ENCODE measurements at places on chromosomes 12 and 14.

DNA sequence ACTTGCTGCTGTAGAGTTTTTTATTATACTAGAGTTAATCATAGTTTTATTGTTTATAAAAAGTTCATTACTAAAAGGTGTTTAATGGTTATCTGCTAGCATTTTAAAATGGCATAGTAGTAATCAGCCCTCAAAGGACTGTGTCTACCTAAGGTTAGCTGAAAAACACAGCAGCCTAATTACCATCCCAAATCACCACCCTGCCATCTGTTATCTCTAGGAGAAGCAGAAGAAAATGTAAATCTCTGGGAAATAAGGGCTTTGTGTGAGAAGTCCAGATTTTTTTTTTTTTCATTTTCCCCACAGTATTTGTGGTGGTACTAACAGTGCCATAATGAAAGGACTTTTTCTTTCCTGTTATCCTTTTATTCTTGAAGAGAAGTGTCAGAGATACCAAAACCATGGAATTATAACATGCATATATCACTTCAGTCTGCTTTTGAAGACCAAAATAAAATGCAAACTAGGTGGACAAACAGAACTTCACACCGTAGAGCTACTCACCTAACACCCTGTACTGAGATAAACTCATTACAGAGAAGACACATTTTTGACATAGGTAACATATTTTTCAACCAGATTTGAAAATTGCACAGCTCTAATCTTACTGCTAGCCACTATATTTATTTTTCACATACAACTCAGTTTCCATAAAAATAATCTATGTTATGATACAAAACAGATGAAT is 876.2 kb downstream of the C12orf50 start:
- no peak for DNase-seq

GRCh38 chr14:85451421-85451820 is 78.5 kb upstream of the FLRT2 start:
- no peak for DNase-seq

DNA sequence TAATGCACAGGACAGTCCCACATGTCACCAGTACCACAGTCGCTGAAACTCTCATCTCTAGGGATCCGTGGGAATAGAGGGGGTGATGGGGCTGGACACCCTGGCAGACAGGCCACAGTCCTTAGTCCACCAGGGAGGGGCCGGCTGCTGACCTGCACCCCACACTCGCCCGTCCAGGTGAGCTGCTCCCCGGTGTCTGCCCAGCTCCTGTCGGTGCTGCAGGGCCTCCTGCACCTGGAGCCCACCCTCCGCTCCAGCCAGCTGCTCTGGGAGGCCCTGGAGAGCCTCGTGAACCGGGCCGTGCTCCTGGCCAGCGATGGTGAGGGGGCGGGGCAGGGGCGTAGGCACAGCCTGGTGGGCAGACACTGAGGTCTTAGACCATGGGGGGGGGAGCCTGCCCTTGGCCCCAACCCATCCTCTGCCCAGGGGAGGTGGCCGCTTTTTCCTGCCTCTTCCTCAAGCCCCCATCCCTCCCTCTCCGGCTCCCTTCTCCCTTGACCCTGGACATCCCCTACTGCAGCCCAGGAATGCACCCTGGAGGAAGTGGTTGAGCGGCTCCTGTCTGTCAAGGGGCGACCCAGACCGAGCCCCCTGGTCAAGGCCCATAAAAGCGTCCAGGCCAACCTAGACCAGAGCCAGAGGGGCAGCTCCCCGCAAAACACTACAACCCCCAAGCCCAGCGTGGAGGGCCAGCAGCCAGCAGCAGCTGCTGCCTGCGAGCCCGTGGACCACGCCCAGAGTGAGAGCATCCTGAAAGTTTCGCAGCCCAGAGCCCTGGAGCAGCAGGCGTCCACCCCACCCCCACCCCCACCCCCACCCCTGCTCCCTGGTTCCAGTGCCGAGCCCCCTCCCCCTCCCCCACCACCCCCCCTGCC is 17.1 kb upstream of the ADSS1 start:
- DNase-seq: no peak

GRCh38 chr14:39376667-39377403 is 55.4 kb downstream of the FBXO33 start:
- no peak for DNase-seq

DNA sequence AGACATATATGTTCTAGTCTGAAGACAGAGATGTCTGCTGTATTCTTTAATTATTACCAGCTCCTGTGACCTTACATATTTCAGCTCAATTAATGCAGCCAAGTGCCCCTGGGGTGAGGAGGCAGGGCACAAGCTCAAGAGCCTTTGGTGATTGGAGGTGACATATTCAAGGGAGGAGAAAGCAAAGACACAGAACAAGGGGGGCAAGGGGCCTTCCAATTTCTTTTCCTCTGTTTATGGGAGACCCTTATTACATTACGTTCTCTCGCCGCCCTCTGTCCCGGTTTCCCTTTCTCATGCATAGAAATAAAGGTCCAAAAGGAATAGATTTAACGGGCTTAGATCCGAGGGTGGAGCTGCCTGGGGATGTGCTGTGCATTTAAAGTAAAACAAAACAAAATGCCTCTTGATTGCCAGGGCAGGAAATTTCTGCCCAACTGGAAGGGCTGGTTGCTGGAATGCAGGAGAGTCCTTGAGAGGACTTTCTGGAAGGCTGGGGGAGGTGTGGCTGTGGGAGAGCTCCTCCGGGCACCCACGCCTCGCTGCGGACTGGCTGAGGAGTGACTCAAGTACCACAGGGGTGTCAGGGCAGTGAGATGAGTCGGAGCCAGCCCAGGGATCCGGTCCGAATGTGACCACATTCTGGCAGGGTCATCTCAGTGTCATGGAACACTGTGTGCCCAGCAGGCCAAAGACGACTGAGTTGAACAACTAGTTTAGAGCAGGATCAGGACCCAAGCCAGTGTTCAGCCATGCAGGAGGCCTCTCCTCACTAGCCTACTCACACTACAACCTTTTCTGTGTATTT is 32.1 kb upstream of the GSG1 start:
- DNase-seq: no peak

DNA sequence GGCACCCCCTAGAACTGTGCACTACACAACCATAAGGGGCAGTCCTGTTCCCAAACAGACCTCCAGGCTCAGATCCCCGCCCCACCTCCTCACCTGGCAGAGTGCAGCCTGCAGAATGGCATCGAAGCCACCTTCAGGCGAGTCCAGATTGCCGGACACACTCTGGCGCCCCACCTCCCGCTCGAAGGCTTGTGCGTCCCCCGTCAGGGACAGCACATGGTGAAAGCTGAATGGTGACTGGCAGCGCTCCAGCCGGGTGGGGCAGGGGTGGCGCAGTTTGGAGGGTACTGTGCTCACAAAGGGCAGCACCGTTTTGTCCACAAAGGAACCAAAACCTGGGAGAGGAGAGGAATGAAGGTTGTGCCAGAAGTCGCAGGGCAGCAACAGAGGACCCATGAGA is 10.6 kb downstream of the ITGB7 start:
- no peak for DNase-seq

DNA sequence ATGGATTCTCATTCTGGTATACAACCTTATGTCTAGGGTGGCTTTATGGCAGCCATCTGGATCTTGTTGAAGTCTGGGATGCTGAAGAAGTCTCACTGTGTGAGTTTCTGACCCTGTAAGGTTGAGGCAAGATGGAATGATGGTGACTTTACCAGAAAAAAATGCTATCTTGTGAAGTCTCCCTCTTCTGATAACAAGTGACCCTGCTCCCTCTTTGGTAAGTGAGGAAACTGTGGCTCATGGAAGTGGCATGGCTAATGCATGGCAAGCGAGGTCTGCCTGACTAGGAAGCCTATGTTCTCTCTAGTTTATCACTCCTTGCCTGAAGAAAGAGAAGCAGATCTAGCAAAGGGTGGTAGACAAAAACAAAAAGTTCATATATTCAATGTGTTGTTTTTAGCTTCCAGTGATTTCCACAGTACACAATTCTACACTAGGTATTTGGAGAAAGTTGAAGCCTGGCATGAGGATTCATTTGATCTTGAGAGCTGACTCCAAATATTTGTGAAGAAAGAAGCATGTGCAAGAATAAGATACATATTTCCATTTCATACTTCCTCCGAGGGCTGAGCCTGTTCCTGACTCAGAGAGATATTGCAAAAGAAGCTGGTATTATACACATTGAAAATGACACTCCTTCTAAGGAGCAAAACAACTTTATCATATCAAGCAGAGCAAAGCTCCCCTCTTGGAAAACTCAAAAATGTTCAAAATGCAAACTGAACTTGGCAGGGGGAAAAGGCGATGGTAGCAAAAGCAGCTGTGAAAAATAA is 63.6 kb downstream of the HELB start:
- DNase-seq: no peak

DNA sequence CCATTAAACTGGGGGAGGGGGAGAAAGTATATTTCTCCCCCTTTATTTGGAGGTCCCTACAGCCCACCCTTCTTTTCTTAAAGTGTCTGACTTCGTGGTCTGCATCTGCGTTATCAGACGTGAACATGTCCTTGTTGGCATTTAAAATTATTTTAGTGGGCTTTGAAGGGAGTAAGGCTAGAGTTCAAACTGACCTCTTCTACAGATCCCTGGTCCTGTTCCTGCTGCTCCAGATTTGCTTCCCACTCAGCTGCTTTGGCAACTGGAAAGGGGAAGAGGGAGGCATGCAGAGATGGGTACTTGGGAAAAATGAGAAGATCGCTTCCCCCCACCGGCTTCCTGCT is 611 bp upstream of the SIX6 start:
- DNase-seq: no peak

DNA sequence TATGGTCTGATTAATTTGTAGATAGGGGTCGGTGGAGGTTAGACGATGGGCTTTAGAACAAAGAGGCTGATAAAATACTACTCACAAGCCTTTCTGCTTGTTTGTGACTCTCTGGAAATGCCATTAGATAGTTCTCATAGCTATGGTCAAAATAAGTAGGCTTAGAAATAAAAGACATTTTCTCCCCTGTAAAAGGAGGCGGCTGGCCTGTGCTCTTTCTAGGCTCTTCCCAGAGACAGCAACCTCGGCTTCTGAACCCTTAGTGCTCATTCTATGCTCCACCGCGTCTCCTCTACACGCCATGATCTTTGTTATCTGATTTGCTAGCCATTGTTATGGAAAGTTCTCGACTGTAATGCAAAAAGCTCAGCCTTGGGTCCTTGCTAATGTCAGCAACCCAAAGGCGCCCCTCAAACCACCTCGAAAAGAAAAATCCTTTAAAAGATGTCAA is 64.5 kb downstream of the CRADD start:
- no peak for DNase-seq

DNA sequence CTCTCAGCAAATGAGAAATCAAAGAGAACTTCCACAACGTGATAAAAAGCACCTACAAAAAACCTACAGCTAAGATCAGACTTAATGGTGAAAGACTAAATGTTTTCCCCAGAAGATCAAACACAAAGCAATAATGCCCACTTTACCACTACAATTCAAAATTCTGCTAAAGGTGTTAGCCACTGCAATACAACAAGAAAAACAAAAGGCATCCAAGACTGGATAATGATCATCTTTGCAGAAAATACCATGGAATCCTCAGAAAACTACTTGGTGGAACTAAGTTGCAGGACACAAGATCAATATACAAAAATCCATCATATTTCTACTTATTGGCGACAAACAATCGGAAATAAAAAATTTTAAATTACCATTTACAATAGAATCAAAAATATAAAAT is 6.5 kb downstream of the DDX24 start:
- DNase-seq: no peak

- DNase-seq: no peak
These were observed 66.4 kb downstream of the WNK1 start for GRCh38 chr12:818733-819132.

GRCh38 chr12:31589598-31589903 is 1.4 kb downstream of the DENND5B start:
- DNase-seq: no peak

GRCh38 chr12:23726646-23727045 is 222.8 kb downstream of the SOX5 start:
- no peak for DNase-seq

DNA sequence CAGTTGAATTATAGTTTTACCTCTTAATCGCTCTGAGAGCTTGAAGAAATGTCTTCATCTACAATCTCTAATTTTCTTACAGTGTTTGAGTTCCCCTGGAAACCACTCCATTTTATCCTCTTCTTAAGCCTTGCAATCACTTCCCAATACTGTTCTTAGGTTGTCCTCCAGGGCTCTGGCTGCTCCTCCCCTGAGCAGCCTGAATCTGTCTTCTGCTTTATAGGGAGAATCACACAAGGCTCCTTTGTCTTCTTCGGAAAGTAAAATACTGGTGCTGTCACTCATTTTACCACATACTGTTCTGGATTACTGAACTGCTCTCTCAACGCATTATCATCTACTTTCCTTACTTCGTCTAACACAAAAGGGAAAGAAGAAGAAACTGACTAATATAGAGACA is 133.7 kb downstream of the MDGA2 start:
- no peak for DNase-seq

DNA sequence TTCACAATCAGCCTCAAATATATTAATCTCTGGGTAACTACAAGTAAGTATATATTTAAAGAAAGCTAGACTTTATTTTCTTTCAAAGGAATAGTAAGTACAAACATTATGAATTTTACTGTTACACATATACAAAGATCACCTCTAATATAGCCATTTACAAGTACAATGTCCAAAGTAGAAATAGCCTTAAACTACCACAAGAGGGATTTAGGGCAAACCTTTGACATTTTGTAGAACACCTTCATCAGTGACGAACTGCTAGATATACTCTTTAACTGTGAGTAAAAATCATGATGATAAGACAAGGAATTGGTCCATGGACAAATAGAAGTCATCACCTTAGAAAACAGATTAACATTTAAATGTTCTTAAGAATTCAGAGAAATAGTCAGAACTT is 69.8 kb downstream of the CNTN1 start:
- DNase-seq: no peak

DNA sequence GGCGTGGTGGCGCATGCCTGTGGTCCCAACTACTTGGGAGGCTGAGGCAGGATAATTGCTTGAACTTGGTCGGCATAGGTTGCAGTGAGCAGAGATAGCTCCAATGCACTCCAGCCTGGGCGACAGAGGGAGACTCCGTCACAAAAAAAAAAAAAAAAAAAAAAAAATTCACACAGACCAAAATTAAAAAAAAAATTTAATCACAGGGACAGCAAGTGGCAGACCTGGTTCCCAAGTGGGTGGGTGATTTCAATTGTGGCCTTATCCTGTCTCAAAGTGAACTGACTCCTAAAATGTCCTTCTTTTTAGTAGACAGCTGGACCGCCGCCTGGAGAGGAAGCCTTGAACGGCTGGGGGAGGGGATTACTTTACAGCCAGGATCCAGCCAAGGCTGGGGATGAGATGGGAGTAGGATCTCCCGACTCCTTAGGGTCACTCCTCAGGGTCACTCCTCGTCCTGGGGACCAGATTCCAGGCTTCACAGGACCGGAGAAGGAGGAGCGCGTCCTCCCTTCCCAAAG is 1.5 kb upstream of the KCNH3 start:
- no peak for DNase-seq

- no peak for DNase-seq
These were observed 248.2 kb downstream of the SLC41A2 start for GRCh38 chr12:104709692-104710435.
